ENCODE measurements at places on chromosomes 16 and 17.
A peak's percentile ranks its signal among the peaks of the same experiment; 100 is the strongest.

GRCh38 chr17:82636626-82637598 is 11.3 kb downstream of the WDR45B start:
- no peak for DNase-seq

DNA sequence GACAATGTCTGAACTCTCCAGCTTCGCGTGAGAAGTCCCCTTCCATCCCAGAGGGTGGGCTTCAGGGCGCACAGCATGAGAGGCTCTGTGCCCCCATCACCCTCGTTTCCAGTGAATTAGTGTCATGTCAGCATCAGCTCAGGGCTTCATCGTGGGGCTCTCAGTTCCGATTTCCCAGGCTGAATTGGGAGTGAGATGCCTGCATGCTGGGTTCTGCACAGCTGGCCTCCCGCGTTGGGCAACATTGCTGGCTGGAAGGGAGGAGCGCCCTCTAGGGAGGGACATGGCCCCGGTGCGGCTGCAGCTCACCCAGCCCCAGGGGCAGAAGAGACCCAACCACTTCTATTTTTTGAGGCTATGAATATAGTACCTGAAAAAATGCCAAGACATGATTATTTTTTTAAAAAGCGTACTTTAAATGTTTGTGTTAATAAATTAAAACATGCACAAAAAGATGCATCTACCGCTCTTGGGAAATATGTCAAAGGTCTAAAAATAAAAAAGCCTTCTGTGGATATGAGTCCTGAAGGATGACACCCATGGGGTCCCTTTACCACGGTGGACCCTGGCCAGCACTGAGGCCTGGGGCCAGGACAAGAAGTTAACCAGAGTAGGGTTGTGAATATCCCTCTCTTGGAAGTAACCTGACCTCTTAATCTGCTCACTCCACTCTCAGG is 10.5 kb upstream of the ITGAD start:
- peak; percentile 48 for DNase-seq

GRCh38 chr17:8503368-8503767 is 67.7 kb downstream of the NDEL1 start:
- no peak for DNase-seq

GRCh38 chr17:72903522-72903921 is 189.0 kb downstream of the SLC39A11 start:
- no peak for DNase-seq

DNA sequence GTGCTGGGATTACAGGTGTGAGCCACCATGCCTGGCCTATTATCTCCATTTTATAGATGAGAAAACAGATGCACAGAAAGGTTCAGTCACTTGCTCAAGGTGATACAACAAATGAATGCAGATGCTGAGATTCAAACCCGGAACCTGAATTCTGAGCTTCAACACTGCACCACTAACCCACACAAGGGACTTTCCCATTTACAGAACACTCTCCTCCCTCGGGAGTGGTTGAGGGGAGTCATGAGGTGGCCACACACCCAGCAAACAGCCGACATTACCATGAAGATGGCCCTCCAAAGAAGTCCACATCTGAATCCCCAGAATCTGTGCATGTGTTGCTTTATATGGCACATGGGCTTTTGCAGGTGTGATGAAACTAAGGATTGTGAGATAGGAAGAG is 9.1 kb downstream of the BCL7C start:
- DNase-seq = no peak

- no peak for DNase-seq
These were observed 31.9 kb upstream of the CPNE2 start for GRCh38 chr16:57060323-57061083.

DNA sequence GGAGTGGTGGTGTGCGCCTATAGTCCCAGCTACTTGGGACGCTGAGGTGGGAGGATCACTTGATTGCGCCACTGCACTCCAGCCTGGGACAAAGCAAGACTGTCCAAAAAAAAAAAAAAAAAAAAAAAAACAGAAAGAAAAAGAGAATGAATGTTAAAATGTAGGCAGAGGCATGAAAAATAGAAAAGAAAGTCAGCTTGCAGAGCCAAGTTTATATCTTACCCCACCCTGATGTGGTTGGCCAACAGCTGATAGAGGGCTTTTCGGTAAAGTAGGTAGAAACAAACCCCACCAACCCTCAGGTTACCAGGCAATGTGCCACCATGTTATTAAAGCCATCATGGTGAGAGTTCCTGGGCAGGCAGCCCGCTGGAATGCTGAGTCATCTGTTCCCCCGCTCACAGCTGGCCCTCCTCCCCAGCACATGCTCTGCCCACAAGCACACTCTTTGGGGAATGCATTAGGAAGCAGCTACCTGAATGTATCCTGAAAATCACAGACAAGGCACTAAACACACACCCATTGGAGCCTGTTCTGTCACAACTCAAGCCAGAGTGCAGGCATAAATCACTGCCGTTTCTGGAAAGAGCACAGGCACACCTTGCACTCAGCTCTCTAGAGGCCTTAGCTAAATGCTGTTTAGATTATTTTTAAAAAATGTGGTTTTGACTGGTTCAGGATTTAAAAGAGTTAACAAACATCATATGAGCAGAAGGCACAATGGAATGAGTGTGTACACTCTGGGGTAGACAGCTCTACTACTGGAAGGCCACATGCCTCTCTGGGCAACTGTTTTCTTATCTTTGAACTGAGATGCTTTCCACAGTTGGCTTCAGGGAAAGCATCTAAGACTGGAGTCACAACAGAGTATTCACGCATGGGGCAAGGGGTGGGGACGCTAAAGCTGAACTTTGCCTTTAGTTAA is 128.5 kb downstream of the PARN start:
- no peak for DNase-seq

DNA sequence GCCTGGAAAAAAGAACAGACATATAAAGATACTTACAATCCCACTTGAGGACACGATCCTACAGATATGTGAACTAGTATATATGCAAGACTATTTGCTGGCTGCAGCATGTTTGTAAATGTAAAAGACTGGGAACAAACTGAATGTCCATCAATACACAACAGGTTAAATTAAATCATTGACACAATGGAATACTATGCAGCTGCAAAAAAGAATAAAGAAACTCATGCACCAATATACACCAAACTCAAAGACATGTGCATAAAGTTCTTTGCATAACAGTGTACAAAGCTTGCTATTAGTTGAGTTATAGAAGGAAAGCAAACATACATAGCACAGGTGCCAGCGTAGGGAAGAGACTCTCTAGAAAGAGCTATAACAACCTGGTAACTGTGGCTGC is 61.9 kb upstream of the SREBF1 start:
- DNase-seq = no peak

- no peak for DNase-seq
These were observed 3.6 kb downstream of the FA2H start for GRCh38 chr16:74770831-74771526.

DNA sequence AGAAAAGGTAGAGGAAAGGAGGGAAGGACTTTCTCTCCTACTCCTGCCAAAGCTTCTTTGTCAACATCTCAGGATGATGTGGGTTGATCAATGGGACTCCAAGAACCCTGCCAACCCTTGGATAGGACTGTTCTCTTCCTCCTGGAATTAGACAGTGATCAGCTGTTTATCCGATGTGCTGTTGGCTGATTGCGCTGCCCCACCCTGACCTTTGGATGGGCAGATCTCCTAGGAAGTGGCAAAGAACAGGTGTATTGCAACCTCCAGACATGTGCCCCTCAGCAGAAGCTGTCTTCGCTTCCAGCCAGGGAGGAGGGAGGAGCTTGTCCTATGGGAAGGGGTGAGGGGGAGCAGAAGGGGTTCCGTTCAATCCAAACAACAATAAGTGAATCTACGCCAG is 30.5 kb downstream of the SLC5A11 start:
- DNase-seq = no peak

- no peak for DNase-seq
These were observed 459.8 kb downstream of the CDH8 start for GRCh38 chr16:61576476-61576875.

DNA sequence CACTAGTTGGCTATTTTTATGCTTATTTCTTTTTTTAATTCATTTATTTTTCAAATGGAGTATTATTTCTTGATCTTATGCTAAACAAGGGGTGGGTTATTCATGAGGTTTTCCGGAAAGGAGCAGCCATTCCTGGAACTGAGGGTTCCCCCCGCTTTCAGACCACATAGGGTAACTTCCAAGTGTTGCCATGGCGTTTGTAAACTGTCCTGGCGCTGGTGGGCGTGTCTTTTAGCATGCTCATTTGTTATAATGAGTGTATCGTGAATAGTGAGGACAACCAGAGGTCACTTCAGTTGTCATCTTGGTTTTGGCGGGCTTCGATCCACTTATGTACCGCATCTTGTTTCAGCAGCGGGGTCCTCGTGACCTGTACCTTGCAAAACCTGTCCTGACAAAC is 29.6 kb upstream of the ASGR2 start:
- no peak for DNase-seq

DNA sequence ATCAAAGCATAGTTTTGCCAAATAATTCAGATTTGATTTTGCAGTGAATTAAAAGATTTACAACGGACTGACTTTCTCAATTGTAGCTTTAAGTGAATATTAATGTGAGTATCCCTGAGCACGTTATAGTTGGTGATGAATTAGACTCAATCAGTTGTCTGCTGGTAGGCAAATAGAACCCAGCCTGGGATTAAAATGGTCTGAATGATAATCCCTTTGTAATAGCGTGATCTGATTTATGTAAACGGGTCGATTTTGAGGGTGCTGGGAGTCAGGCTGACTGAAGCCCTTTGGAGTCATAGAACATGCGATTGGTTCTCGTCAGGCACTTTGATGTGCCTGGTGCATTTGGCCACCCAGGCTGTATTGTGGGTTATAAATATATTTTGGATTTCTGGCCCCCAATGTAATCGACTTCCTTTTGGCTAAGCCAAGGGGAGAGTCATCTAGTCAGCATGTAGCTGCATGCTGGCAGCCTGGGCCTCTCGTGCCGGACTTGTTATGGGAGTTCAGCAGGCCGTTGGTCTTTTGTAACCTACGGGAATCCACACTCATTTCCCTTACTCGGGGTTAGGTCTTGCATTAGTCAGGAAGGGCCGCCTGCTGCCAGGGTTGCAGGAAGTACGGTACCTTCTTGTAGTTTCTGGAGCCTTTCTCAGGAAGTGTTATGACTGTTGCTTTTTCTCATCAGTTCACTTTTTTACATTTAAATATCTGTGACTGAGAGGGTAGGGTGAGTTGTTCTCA is 5.4 kb downstream of the PGS1 start:
- peak; percentile 39 for DNase-seq

GRCh38 chr16:9840761-9841665 is 341.2 kb downstream of the GRIN2A start:
- no peak for DNase-seq

GRCh38 chr16:62965831-62966230 is 929.6 kb upstream of the CDH8 start:
- no peak for DNase-seq

GRCh38 chr16:50591800-50592771 is 43.9 kb downstream of the NKD1 start:
- DNase-seq = no peak

GRCh38 chr16:67432506-67432890 is 1.6 kb downstream of the HSD11B2 start:
- no peak for DNase-seq

DNA sequence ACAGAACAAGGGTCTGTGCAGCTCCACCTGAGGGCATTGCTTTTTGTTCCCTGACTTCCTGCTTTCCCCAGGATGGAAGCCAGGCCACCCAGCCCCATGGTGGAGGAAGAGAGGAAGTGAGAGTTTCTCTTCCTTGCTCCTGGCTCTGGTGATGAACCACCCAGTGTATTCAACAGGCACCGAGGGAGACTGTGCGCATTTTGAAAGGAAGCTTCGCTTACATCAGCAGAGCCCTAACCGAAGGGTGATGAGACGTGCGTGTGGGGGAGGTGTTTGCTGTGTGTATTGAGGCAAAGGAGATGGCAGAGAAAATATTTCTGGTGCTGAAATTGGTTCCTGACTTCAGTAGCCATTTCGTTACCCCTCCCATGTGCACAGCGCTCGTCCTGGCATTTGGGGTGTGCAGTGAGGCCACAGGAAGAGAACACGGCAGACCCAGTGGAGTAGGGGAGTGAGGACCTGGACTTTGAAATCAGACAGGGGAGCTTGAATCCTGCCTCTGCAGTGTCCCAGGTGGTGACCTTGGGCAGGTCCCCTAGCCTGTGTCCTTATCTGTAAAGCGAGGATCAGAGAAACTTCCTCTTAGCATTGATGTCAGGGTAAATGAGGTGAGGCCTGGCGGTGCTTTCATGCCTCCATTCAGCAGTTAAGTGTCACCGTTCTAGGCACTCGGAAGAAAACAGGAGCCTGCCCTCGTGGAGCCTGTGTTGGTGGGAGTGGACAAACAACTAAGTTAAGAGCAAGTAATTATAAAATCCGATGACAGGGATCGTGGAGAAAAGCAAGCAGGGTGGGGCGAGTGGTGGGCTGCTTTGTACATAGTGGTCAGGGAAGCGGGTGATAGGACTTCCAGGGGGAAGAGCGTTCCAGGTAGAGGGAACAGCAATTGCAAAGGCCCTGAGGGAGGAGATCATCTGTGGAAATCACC is 7.4 kb downstream of the CMIP start:
- no peak for DNase-seq
